ENCODE measurements at places on chromosomes 1 and 21.
A peak's percentile ranks its signal among the peaks of the same experiment; 100 is the strongest.

GRCh38 chr1:200147094-200147493 lies 119.6 kb downstream of the NR5A2 start:
- DNase-seq = no peak

GRCh38 chr1:2233997-2234761 lies 6.1 kb downstream of the SKI start:
- DNase-seq = peak; percentile 78

GRCh38 chr1:209368864-209369598 lies 214.5 kb upstream of the CAMK1G start:
- DNase-seq = peak; percentile 85

GRCh38 chr1:33906156-33906555 lies 42.3 kb downstream of the HMGB4 start:
- DNase-seq = no peak

DNA sequence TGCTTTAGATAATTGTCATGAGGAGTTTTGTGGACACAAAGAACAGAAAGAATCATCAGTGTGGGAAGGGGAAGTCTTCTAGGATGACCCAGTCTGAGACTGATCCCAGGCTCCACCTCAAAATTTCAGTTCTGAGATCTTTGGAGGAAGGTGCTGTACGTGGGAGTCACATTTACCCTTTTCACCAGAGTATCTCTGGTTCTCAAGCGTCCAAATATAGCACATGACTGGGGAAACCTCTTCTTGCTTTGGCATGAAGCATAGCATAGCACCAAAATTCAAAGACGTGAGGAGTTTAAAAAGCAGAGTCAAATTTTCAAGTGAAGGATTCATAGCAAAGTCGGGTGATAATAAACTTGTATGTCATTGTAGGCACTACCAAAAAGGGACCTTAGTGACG lies 96.5 kb downstream of the LRRC53 start:
- DNase-seq = no peak

GRCh38 chr1:215007880-215008279 lies 74.7 kb upstream of the KCNK2 start:
- no peak for DNase-seq
